ENCODE measurements at places on chromosomes 11 and 22.
A peak's percentile ranks its signal among the peaks of the same experiment; 100 is the strongest.

GRCh38 chr11:131408025-131408640, 37.7 kb downstream of the NTM start:
- no peak for DNase-seq

- peak; percentile 31 for DNase-seq
Observed at GRCh38 chr11:64090806-64091516, 55.2 kb downstream of the FLRT1 start.

GRCh38 chr11:400241-400689, 6.3 kb downstream of the PKP3 start:
- no peak for DNase-seq

GRCh38 chr11:2540223-2540991, 95.6 kb downstream of the KCNQ1 start:
- no peak for DNase-seq

Measured in NCI-H1436 (cell line).